Body of pancreas (tissue), 4 donors: ENCODE measurements at places on chromosomes 4 and X. TPM values are rescaled to one million over a fixed set of nuclear protein-coding genes. Genes with fewer than 3 reads are reported as not detected.
A peak's percentile ranks its signal among the peaks of the same experiment; 100 is the strongest.

Gene RNF4
- 29.3 TPM for total RNA-seq

DNA sequence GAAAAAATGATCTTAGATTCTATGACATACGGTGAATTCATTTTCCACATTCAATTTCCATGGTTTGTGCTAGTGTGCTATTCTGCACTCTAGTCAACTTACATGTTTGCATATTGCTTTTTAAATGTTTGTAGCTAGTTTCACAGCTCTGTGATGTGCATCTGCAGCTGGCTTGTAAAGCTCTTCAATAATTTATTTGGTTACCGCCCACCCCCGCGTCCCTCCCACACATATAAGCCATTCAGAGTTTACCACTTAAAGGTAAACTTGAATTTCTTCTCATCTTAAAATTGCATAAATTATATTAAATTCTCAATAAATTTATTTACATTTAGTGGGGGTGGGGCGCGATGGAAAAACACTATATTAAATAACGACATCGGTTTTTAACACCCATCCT is 291 bp upstream of the NBDY start:
- peak; percentile 39 for DNase-seq

DNA sequence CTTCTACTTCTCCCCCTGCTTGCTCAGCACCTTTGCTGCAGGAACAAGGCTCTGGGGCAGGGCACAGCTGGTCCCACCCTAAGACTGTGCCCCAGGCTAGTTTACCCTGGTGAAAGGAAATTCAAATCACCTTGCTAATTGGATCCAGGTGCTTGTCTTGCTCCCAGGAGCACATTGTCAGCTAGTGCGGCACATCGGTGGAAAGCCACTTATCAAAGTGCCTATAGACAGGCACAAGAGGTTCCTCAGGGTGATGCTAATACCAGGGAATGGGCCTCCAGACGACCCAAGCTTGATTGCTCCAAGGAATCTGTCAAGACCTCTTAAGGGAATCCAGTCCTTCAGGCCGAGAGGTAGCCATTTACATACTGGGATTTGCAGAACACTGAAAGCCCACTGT is 64.5 kb upstream of the PRPS1 start:
- no peak for DNase-seq

- DNase-seq = no peak
These were observed 1.6 kb downstream of the SH3RF1 start for GRCh38 chr4:169268951-169269760.

DNA sequence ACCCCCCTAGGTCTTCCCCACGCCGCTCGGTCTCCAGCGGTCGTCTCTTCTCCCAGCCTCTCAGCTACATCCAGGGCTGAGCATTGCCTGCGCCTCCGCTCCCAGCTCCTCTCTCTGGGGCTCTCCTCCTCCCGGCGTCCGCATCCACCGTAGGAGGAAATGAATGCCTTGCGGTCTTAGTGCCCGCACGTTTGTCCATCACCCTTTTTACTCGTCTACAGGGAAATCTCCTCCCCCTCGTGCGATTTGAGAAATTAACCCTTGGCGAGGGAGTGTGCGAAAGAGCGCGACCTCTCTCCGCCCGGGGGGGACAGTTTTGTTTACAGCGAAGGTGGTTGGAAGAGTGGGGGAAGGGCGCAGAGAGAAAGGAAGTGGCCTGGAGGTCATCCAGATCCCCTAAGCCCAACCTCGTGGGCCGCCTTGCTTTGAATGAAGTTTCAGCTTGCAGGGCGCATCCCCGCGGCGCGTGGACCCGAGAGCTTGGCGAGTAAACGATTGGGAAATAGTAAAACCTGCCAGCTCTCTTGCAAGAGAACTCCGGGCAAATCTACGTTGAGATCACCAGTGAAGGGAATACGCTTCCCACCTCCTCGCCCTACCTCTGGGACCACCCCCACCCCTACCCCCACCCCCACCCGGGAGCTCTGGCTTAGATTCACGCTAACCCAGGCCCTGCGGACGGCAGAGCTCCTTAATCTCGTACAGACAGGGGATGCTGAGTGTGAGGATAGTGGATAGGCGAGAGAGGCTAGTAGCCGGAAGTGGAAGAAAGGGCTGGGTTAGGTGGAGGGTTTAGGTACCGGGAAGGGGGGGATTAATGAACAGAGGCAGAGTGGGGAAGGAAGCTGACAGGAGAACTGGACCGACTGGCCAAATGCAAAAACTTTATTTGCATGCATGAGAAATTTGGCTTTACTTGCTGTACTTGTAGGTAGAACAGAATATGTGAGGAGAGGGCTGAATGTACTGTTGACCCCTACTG is at the start of gene ELOVL6:
Gene ELOVL6, minus strand, starts transcription at position 181 of the 982 bp plus-strand sequence. CDS start 280 bp downstream, outside the sequence.
- peak; percentile 37 for DNase-seq
